Glutamatergic neuron (in vitro differentiated cells): ENCODE measurements at places on chromosomes 5 and 9.
A peak's percentile ranks its signal among the peaks of the same experiment; 100 is the strongest.

DNA sequence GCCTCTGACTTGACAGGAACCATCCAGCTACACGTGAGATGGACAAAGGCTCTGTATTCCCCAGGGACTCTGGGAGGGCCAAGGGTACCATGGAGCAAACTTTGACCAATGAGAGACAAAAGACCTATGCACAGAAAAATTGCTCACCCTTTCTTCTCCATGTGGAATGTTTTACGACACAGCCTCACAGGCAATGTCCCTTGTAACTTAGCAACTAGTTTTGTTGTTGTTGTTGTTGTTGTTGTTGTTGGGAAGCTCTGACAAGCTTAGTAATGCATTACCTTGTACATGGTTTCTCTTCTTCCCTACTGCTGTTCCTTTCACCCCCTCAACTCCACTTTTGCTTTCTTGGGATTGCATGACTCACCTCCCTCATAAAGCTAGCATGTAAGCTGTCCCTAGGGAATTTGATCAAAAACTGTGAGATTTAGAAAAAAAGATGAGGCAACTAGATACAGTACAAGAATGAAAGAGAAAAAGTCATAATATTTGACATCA lies 550.9 kb downstream of the RAB3C start:
- DNase-seq = no peak

- no peak for DNase-seq
Observed at GRCh38 chr5:149265597-149265996, 6.1 kb upstream of the AFAP1L1 start.

DNA sequence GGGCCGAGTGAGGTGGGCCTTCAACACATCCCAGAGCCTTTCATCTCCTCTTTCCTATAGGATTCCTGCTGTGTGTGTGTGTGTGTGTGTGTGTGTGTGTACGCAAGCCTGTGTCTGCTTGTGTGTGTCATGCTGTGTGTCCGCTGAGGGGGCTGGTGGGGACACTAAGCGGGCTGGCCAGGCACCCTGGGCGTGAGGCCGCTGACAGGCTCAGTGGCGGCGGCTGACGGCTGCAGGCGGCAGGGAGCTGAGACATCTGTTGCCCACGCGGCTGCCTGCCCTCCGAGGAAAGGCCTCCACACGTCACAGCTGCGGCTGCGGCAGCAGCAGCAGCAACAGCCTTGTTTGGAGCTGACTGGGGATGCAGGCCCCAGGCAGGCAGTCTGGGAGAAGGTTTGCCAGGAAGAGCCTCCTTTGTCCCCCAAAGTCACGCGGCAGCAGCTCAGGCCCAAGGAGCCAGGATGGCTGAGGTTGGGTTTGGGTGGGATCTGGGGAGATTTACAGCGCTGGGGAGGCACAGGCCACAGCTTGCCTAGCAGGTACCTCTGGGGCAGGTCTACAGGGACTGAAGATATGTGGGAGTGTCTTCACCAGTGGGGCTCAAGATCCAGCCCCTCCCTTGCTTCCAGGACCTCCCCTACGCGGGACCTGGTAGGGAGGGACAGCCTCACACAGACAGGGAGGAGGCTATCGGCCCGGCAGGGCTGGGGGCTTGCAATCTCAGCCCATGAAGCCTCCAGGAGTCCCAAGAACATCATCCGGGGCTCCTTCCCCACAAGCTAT lies 1.8 kb downstream of the PDLIM4 start:
- peak; percentile 84 for DNase-seq

GRCh38 chr5:72123764-72124376 lies 16.6 kb downstream of the MAP1B start:
- DNase-seq = no peak

- no peak for DNase-seq
Observed at GRCh38 chr5:154273963-154274827, 83.7 kb downstream of the GALNT10 start.

- DNase-seq = no peak
Observed at GRCh38 chr9:134643222-134643671, 1.6 kb downstream of the COL5A1 start.

DNA sequence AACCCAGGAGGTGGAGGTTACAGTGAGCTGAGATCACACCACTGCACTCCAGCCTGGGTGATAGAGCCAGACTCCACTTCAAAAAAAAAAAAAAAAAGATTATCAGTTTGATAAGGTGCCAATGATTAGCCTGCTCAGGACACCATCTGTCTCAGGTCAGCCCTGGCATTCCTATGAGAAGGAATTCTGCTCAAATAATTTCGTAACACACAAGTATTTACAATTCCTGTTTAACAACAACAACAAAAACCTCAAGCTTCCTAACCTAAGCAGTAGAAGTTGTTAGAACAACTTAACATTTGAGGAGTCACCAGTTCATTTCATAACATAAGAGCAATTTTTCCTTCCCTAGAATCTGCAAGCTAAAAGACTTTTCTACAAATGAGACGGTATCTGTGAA lies 85.0 kb downstream of the LHFPL2 start:
- no peak for DNase-seq

DNA sequence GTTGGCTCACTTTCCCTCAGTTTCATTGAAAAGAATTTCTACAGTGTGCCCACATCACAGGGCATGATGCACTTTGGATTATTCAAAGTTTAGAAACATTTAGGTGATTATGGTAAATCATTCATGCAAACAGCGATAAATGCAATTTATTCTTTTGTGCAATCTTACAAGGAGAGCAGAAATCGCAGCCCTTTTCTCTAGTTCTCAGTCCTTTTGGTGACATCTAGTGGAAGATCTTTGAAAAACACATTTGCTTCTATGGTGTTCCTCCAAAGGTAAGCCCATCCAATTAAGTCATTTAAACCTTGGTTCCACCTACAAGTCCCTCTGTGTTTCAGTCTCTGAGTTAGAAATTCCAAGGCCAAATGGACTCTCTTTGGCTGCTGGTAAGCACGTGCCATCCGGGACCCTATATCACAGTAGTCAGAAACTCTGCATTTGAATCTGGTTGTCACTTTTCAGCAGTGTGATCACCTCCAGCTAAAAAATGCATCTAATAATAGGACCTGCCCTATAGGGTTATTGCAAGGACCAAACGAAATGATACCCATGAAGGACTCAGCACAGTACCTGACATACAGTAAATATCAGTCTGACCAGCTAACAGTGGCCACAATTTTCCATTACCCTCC lies 66.4 kb downstream of the MACROH2A1 start:
- DNase-seq = no peak

- no peak for DNase-seq
Observed at GRCh38 chr9:14358523-14358922, 44.6 kb upstream of the NFIB start.

GRCh38 chr5:132759114-132760048 lies 12.2 kb downstream of the CCNI2 start:
- DNase-seq = no peak

DNA sequence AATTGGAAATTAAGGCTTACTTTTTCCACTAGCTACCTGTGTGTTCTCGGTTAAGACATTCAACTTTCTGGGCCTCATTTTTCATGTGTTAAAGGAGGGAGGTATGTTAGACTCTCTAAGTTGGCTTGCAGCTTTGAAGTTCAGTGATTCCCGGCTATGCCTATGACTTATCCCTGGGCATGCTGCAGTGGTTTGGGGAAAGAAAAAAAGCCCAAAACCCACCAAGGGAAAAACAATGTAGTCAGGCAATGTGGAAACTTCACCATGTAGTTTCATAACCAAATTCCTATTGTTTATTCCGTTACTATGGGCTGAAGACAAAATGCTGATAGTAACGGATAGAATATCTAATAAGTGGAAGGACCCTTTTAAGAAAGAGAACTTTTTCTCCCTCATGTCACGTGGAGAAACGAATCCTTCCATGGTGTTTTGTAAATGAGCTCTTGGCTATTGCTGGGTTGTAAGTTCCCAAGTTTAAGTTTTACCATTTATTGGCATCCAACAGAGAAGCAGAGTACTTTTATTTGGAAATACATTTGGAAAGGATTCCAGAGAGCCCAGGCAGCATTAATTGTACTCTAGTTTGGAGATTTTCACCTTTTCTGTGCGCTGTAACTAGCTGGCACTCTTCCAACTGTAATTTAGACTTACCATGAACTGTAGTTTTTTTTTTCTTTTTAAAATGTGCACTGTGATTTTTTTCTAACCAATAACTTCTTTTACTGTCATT lies 84.9 kb upstream of the MPDZ start:
- no peak for DNase-seq

DNA sequence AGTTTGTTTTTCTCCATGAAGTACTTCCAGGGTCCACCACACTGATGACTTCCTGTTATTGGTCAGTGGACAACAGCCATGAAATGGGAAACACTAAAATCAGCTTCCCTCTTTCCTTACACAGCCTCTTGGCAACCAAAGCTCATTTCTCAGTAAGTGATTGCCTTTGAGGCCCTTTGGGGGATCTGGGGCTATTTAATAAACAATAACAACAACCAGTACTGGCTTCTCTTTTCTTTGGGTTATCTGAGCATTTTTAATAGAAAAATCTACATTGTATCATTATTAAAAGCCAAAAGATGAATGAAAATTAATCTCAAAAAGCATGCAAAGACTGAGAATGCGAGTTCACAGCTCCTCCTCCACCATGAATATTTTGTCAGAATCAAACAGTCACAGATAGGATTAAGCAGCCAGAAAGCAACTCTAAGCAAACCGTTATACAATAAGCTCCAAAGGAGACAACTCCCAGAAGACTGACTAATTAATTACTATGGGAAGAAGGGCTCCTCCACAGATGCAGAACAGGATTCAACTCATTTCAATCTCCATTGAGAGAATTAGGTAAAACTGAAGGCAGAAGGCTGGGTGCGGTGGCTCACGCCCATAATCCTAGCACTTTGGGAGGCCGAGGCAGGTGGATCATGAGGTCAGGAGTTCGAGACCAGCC lies 68.3 kb downstream of the SERINC5 start:
- no peak for DNase-seq

- peak; percentile 27 for DNase-seq
Observed at GRCh38 chr5:429453-430188, 13.4 kb upstream of the EXOC3 start.

DNA sequence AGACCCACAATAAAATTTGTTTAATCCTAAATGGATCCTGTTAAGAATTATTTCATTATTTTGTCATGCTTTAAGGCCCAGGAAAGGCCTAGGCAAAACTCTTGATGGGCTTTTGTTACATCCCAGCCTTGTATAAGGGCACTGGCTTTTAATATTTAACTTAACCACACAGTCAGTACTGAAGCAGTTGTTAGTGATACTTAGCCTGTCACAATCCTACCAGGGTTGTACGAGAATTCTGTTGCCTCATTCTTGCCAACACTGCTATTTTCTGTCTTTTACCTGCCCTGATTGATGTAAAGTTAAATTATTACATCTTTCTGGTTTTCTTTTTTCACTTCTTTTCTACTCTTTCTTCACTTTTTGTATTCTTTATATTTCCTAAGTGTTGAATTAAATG lies 10.9 kb downstream of the ZNF169 start:
- no peak for DNase-seq

DNA sequence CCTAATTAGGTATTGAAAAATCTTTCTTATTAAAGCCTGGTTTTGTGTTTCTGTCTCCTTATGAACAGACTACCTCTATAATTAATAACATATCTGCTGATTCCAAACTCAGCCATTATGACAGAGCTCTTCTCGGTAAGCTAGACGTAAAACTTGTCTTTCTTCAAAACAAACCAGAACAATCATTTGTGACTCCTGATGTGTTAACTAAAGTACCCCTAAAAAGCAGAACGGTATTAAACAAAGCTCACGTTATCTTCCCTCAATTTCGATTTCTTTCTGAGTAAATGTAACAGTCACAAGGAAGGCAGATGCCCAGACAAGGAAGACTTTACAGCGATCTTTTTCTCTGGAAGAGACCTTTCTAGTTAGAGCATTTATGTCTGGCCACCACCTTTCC lies 1.8 kb downstream of the SEMA5A start:
- no peak for DNase-seq

GRCh38 chr5:93209476-93209875 lies 371.5 kb downstream of the NR2F1-AS1 start:
- no peak for DNase-seq
